Aorta (tissue), 5 donors: ENCODE measurements at places on chromosomes 3 and 15. TPM values are rescaled to one million over a fixed set of nuclear protein-coding genes. Genes with fewer than 3 reads are reported as not detected.

The RBMS3 gene
- 157 TPM for total RNA-seq

The LTK gene
- 1.1 TPM for total RNA-seq

The PAK6 gene
- total RNA-seq: 0.91 TPM

The CPOX gene
- 19.4 TPM for total RNA-seq

The CCR4 gene
- total RNA-seq: 0.54 TPM

The TM6SF1 gene
- total RNA-seq: 7.9 TPM

The PML gene
- total RNA-seq: 72.6 TPM

The NGRN gene
- total RNA-seq: 81.5 TPM

The COL6A5 gene
- total RNA-seq: not detected

GRCh38 chr3:172219750-172220149 lies 180.4 kb downstream of the FNDC3B start:
- DNase-seq: no peak

DNA sequence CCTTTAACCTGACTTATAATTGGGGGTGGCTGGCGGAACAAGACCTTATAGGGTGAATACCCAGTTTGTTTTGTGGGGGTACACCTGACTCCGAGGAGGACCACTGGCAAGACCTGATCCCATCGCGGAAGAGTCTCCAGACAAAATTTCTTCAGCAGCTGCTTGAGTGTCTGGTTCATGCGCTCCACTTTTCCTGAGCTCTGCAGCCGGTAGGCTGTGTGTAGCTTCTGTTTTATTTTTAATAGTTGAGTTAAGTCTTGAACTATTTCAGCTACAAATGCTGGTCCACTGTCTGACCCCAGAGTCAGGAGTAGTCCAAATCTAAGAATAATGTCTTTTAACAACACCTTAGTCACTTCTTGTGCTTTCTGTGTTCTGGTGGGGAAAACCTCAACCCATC lies 21.2 kb upstream of the NOX5 start:
- no peak for DNase-seq

DNA sequence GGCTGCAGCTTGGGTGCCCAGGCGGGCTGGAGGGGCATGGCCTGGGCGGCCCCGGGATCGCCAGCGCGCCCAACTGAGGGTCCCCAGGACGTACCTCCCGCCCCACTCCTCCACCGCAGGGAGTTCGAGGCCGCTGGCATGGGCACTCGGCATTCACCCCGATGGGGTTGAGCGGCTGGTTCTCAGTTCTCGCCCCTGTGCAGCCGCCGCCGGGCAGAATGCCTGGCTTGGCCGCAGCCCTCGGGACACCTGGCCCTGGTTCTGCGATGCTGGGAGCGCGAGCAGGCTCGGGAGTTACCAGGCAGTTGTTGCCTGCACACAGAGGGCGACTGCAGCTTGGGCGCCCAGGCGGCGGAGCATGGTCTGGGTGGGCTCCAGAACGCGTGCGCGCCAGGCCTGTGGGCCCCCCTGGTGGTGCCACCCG lies 121.4 kb downstream of the LMLN start:
- DNase-seq: no peak

DNA sequence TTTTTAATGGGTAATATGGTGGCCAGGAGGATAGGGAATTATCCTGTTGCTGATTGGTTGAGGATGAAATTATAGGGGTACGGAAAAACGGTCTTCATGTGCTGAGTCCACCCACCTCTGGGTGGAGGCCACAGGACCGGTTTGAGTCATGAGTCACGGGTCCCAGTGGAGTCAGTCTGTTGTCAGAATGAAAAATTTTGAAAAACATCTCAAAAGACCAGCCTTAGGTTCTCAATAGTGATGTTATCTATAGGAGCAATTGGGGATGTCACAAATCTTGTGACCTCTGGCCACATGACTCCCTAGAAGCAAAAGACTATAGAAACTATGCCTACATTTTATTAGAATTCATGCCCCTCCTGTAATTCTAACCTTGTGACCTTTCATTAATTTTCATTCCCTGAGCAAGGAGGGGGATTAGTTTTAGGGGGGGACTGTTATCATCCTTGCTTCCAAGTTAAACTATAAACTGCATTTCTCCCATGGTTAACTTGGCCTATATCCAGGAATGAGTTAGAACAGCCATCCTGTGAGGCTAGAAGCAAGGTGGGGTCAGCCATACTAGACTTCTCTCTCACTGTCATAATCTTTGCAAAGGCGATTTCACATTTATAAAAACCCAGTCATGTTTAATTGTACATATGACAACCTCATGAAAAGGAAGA lies 101.2 kb downstream of the TCF12 start:
- DNase-seq: no peak

DNA sequence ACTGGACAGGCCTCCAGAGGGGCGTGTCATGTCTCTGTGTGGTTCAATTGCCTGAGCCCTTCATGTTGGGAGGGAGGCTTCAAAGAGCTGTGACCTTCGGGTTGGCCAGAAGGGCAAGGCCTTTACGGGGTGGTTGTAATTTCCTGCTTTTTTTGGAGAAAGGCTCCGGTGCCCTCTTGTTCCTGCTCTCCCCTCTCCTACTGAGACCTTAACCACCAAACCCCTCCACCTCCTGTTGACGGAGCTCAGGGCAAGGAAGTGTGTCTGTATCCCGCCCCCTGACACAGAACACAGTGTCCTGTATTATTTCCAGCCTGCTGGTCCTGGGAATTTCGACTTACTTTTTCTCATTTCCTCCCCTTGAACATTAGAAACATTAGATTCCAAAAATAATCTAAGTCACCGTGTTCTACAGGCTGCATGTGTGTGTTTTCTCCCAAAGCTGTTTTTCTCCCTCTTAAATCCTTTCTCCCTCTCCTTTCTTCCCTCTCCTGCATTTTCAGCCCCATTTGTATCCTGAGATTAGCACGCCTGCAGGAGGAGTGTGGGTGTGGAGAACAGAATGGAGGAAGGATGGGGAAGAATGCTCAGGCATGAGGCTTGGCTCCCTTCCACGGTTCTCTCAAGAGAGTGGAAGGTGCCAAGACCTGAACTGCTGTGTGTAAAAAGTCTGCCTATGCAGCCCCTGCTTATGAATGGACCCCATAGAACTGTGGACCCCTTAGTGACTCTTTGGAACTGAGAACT lies 285.4 kb upstream of the ROPN1 start:
- peak; percentile 62 for DNase-seq

DNA sequence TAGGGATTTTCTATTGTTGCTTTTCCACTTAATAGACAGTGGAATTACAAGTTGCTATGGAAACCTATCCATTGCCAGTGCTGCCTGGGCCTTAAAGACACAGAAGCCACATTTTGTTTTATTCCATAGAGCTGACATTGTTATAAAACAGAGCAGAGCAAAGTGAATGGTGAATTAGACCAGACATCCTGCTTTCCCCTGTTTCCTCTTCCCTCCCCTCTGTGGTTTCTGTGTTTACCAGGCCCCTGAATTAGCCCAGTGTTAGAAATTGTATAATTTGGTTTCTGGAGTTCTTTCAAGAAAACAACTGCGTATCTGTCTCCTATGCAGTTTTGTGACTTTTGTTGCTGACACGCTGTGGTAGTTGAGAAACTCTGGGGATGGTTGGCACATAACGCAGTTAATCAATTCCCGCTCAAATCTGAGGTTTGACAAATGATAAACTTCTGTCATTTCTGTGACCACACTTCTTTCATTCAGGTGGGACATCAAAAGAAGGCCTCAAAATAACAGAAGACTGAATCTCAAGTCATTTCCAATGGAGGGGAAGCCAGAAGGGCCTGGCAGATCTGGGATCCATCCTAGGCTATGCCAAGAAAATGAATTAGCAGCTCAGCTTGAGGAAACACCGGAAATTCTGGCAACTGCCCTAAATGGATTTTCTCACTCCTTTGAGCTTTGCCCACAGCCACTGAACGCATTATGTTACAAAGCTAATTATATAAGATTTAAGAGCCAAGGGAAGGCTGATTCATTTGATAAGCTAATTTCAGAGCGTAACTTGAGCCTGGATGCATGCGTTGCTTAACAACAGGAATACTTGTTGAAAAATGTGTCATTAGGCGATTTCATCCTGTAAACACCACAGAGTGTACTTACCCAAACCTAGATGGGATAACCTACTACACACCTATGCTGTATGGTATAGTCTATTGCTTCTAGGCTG lies 46.9 kb downstream of the NR1D2 start:
- DNase-seq: no peak

GRCh38 chr3:53113293-53114010 lies 16.8 kb downstream of the RFT1 start:
- no peak for DNase-seq

GRCh38 chr3:42844412-42844713 lies 31.3 kb downstream of the CYP8B1 start:
- no peak for DNase-seq

DNA sequence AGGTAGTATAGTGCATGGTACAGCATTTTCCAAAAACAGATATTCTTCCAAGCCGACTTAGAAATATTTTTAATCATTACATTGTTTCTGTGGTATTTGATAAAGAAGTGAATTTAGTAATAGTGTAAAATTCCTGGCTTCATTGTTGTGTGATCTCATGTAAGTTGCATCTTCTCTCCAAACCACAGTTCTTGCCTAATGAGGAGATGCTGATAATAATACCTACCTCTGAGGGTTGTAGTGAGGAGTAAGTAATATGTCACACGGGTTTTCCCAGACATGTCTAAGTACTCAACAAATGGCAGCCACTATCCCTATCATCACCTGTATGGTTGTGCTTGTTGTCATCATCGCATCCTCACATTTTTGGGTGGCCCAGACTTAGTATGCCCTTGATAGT lies 167.3 kb downstream of the SLCO3A1 start:
- no peak for DNase-seq

- DNase-seq: no peak
These were observed 1116.3 kb upstream of the CADM2 start for GRCh38 chr3:83842511-83842910.

- no peak for DNase-seq
These were observed 602.1 kb downstream of the VGLL3 start for GRCh38 chr3:86388820-86389219.

DNA sequence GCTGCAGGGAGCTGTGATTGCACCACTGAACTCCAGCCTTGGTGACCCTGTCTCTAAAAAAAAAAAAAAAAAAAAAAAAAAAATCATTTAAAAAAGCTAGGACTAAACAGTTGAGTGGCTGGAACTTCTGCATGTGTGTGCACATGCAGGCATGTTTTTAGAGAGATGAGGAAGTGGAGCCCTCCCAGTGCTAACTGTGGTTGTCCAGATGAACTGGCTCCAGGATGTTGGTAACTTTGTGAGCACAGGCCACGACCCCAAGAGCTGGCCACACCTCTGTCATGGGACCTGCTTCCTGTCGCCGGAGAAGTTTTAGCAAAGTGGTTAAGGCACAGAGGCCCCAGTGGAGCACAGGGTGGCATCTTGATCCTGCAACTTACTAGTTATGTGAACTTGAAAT lies 27.0 kb downstream of the CHCHD6 start:
- DNase-seq: no peak

DNA sequence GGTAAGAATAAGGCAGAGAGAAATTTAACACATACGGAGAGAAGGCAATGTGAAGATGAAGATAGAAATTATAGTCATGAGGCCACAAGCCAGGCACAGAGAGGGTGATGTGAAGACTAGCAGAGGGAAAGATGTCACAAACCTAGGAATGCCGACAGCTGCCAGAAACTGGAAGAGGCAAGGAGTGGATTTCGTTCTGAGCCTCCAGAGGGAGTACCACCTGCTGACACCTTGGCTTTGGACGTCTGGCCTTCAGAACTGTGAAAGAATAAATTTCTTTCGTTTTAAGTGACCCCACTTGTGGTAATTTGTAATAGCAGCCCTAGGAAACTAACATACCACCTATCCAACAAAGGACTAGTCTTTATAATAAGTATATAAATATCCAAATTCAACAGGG lies 5.0 kb upstream of the SGO1 start:
- DNase-seq: no peak

- peak; percentile 29 for DNase-seq
These were observed 47.2 kb upstream of the SLC41A3 start for GRCh38 chr3:126130981-126131745.

- no peak for DNase-seq
These were observed 40.4 kb downstream of the IQCB1 start for GRCh38 chr3:121794264-121794983.

DNA sequence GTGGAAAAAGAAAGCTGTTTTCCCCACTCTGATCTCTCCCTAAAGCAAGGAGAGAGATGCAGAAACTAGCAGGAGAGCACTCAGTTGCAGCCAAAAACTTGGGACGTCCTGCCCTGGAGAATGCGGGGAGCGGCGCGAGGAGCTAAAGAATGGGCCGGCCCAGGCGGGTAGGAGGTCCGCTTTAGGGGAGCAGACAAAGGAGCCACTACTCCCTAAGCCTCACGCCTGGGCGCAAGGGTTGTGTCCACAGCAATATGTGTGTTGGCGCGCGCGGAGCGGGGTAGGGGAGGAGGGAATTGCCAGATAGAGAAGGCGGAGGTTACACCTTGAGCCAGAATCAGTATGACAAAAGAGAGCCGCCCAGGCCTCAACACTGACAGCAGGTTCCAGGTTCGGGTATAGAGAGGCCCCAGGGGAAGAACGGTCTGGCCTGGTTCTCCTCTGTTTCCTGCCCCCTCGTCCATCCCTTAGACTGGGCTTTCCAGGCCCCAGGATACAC lies 2.9 kb downstream of the WNT5A start:
- peak; percentile 73 for DNase-seq

- DNase-seq: no peak
These were observed 290.1 kb downstream of the MFSD1 start for GRCh38 chr3:159091936-159092335.
